ENCODE measurements at places on chromosomes 12 and 14.
A peak's percentile ranks its signal among the peaks of the same experiment; 100 is the strongest.

DNA sequence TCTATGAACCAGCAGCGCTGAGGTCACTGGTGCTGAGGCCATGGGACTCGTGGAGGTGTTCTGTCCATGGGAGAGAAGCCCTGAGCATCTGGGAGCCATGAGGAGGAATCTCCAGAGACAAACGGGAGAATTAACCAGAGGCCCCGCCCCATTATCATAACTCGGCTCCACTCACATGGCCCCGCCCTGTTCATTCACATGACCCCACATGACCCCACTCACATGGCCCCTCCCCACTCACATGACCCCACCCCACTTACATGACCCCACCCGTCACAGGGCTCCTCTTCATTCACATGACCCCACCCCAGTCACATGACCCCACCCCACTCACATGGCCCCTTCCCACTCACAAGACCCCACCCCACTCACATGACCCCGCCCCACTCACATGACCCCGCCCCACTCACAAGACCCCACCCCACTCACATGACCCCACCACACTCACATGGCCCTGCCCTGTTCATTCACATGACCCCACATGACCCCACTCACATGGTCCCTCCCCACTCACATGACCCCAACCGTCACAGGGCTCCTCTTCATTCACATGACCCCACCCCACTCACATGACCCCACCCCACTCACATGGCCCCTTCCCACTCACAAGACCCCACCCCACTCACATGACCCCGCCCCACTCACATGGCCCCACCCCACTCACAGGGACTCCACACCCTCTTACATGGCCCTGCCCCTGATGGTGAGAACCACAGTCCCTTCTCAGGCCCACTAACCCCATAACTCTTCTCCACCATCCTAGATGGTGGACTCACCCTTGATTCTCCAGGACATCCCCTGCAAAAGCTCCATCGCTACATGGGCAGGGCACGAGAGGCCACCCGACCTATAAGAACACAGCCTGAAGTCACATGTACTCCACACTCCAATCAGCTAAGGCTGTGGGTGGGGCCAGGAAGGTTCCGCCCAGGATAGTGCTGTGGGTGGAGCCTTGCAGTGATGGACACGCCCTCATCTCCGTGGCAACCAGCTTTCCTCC, 151.1 kb upstream of the SFSWAP start:
- DNase-seq: no peak

DNA sequence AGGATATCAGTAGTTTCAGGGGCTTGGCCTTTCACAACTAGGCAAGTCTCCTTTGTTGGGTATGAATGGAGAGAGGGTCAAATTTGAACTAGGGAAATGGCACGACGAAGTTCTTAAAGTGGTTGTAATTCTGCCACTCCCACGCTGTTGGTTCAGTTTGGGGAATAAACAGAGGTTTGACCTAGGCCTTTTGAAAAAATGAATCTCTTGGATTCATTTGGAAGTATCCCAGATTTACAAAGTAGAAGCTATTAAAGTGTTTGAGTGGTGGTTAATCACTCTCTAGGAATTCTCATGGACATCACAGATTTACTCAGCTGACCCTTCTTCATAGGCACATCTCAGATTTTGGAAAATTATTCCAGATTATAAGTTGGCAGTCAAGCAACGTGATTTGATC, 14.8 kb downstream of the BATF start:
- DNase-seq: no peak

DNA sequence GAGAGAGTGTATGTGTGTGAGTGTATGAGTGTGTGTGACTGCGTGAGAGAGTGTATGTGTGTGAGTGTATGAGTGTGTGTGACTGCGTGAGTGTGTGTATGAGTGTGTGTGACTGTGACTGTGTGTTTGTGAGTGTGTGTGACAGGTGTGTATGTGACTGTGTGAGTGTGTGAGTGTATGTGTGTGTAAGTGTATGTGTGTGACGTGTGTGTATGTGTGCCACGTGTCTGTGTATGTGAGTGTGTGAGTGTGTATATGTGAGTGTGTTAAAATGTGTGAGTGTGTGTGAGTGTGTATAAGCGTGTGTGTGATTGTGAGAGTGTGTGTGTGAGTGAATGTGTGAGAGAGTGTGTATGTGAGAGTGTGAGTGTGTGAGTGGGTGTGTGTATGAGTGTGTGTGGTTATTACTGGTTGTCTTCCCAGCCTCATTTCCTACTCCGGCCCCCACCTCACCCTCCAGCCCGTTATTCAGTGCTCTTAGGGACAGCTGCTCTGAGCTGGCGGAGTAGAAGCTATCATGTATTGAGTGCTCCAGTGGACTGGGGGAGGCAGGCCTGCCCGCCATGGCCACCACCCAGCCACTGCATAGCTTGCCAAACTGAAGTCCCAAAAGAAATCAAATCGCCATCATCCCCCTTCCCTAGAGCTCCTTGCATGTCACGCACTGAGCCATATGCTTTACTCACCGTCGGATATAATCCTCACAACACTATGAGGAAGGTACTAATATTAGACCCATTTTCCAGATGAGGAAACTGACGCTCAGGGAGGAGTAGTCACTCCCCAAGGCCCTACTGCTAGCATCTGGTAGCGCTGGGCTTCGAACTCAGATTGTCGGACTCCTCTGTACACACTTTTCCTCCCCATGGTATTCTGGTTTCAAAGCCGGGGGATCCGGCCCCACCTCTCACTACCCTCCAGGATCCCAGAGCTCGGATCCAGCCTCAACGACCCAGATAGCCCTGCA, 10.3 kb upstream of the MYL2 start:
- DNase-seq: peak; percentile 42

DNA sequence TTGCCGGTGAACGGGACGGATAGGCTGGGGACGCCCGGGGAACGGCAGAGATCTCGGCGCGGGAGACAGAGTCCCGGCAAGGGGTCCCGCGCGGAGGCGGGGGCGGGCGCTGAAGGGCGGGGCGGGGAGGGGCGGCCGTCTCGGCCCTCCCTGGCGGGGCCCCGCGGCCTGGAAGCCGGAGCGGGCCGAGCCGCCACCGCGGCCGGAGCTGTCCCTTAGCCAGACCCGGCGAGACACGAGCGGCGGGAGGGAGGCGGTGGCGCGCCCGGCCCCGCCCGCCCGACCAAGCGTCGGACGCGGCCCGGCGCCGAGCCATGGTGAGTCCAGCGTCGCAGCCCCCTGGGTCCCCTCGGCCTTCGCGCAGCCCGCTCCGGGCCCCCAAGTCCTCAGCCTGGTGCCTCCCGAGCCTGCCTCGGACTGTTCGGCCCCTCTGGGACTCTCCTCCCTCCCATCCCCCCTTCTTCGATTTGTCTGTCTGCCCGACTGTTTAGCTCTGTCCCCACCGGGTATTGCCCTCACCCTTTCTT, at the start of gene ARHGEF40:
Gene ARHGEF40, plus strand, starts transcription at position 222 of the 527 bp plus-strand sequence. Its CDS starts 93 bp downstream, at position 315.
- peak; percentile 92 for DNase-seq

GRCh38 chr14:99995700-99996356, 69.4 kb upstream of the EVL start:
- DNase-seq: no peak

- DNase-seq: no peak
These were observed 68.7 kb downstream of the DHRS2 start for GRCh38 chr14:23704890-23705289.

GRCh38 chr12:13203034-13203922, 6.8 kb downstream of the EMP1 start:
- no peak for DNase-seq

DNA sequence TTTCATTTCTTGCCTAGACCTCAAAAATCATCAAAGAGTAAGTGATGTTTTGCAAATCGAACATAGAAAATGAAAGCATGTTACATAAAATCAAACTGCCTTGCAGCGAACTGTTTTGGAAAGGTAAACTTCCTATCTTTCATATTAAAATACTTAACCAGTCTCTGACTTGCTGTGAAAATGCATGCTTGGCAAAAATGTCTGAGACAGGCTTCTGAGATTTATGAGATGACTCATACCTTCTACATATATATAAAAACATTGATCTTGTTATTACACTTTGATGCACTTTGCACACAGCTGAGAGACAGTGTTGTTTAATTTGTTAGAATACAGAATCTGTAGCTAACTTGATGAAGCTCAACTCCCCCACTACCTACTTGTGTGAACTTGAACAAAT, 179.1 kb downstream of the KITLG start:
- DNase-seq: peak; percentile 50

GRCh38 chr14:68364792-68365192, 428.1 kb downstream of the ZFP36L1 start:
- no peak for DNase-seq

DNA sequence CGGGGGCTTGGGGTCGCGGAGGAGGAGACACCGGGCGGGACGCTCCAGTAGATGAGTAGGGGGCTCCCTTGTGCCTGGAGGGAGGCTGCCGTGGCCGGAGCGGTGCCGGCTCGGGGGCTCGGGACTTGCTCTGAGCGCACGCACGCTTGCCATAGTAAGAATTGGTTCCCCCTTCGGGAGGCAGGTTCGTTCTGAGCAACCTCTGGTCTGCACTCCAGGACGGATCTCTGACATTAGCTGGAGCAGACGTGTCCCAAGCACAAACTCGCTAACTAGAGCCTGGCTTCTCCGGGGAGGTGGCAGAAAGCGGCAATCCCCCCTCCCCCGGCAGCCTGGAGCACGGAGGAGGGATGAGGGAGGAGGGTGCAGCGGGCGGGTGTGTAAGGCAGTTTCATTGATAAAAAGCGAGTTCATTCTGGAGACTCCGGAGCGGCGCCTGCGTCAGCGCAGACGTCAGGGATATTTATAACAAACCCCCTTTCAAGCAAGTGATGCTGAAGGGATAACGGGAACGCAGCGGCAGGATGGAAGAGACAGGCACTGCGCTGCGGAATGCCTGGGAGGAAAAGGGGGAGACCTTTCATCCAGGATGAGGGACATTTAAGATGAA, 630 bp downstream of the FOS start:
- DNase-seq: peak; percentile 92
